SK-N-DZ (cell line): ENCODE measurements at places on chromosomes 2 and 18.

- DNase-seq: no peak
Measured at GRCh38 chr2:32678825-32679224, 51.0 kb downstream of the TTC27 start.

GRCh38 chr2:39516347-39517101 lies 79.4 kb upstream of the MAP4K3 start:
- DNase-seq: no peak

DNA sequence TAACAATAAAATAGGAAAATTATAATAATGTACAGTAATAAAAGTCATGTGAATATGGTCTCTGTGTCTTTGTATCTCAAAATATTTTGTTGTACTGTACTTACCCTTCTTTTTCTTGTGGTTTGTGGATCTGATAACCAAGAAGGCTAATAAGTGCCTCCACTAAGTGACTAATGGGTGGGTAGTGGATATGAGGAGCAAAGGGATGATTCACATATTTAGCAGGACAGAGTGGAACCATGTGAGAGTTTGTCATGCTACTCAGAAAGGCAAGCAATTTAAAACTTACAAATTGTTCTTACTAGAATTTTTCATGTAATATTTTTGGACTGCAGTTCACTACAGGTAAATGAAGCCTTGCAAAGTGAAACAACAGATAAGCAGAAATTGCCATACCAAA lies 1241.2 kb upstream of the CDH2 start:
- DNase-seq: no peak

DNA sequence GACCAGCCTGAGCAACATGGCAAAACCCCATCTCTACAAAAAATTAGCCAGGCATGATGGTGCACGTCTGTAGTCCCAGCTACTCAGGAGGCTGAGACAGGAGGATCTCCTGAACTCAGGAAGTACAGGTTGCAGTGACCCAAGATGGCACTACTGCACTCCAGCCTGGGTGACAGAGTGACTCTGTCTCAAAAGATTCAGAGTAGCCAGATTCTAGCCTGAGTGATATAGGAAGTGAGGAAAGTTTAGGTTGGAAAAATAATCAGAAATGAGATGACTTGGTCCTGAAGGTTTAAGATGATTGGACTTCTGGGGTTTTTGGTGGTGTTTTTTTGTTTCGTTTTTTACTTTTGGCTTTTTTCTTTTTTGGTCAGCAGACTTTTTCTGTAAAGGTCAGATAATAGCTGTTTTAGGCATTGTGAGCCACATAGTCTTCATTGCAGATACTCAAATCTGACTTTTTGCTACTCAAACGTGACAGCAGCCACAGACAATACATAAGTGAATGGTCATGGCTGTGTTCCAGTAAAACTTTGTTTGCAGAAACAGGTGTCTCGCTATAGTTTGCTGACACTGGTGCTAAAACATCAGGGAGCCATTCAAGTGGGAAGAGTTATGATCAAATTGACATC lies 104.1 kb upstream of the UBXN4 start:
- DNase-seq: no peak
